ENCODE measurements at places on chromosomes 1 and 21. TPM values are rescaled to one million over a fixed set of nuclear protein-coding genes. Genes with fewer than 3 reads are reported as not detected.

The PRCC gene
- total RNA-seq: 15.4 TPM

The SERTAD4 gene
- 0.29 TPM for total RNA-seq

The MAST2 gene
- 29.8 TPM for total RNA-seq

The TRNAU1AP gene
- 36.8 TPM for total RNA-seq

The LAX1 gene
- not detected for total RNA-seq
